ENCODE measurements at places on chromosomes 3 and 15.
A peak's percentile ranks its signal among the peaks of the same experiment; 100 is the strongest.

GRCh38 chr15:73344056-73344455, 24.7 kb downstream of the HCN4 start:
- no peak for DNase-seq

DNA sequence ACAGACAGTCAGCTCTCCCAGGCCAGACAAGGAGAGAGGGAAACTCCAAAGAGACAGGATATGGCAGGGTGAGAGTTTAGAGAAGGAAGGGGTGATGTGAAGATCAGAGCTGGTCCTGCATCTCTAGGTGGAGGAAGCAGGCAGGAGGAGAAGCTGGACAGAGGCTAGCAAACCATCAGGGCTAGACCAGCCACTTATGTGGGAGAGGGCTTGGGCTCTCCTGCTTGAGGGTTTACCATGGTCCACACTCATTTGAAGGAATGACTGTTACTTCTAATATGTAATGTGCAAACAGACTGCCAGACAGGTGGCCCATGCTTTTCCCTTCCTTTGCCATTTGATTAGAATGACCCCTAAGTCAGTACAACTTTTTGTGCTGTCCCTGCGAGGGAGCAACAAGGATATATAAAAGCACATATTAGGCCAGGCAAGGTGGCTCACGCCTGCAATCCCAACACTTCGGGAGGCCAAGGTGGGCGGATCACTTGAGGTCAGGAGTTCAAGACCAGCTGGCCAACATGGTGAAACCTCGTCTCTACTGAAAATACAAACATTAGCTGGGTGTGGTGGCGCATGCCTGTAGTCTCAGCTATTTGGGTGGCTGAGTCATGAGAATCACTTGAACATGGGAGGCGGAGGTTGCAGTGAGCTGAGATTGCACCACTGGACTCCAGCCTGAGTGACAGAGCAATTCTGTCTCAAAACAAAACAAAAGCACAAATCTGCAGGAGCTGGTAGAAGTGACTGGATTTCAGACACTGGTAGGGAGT, 41.0 kb upstream of the MANF start:
- DNase-seq: no peak

DNA sequence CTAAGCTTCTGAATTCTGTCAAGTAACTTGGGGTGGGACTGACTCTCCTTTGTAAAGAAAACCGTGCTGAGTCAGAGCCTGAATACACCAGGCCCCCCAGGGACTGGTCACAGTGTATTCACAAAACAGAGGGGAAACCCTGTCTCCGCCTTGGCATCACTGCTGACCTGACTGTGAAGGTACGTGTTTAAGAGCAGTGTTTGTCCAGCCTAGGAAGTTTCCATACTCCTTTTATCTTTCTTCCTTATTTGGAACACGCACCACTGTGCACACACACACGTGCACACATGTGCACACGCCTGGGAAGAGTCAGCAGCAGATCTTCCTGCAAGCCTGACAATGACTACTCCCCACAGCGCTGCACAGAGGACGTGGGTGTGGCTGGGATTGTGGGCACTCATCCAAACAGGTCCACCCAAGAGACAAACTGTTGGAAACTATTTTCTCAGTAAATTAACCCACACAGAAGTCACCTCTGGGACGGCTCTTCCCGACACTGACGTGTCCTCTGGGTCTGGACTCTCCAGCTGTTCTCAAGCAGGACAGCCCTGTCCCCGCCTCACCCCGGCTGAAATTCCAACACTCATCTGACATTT, 87.7 kb downstream of the ATP10A start:
- no peak for DNase-seq

DNA sequence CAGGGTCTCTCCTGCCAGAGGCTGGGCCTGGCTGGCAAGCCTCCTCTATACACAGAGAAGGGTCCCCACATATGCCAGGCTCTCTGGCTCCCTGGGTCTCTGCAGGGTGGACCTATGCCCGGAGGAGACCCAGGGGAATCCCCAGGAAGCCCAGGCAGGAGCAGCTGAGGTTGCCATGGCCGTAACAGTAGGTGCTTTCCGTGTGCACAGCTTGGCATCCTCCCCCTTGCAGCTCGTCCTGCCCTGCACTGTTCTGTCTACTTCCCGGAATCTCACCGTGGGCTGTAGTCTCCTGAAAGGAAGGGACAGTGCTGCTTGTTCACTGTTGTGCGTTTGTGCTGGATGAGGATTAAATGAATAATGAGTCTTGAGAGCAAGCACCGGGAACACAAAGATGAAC, 47.8 kb downstream of the DAPK2 start:
- no peak for DNase-seq

- peak; percentile 16 for DNase-seq
These were observed 202.4 kb upstream of the RGMA start for GRCh38 chr15:93291380-93291779.

GRCh38 chr3:156558389-156558788, 3.5 kb upstream of the SSR3 start:
- no peak for DNase-seq

GRCh38 chr3:121979246-121979645, 42.8 kb downstream of the ILDR1 start:
- DNase-seq: no peak

- no peak for DNase-seq
These were observed 216.1 kb downstream of the PDZRN3 start for GRCh38 chr3:73408634-73409033.

DNA sequence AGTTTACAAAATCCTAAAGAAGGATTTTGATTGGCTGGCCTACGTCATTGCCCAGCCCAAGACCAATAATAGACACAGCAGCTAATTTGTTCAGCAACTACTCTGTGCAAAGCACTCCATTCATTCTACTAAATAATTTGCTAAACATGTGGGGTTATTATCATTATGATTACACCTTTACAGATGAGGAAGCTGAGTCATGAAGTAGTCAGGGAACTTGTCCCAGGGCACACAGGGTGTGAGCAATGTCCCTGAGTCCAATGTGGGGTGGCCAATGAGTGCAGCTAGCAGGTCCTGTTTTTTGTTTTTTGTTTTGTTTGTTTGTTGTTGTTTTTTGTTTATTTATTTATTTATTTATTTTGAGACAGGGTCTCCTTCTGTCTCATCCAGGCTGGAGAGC, 183.6 kb downstream of the ABHD5 start:
- DNase-seq: no peak

- DNase-seq: no peak
These were observed 474.9 kb upstream of the GOLIM4 start for GRCh38 chr3:168570404-168571155.

DNA sequence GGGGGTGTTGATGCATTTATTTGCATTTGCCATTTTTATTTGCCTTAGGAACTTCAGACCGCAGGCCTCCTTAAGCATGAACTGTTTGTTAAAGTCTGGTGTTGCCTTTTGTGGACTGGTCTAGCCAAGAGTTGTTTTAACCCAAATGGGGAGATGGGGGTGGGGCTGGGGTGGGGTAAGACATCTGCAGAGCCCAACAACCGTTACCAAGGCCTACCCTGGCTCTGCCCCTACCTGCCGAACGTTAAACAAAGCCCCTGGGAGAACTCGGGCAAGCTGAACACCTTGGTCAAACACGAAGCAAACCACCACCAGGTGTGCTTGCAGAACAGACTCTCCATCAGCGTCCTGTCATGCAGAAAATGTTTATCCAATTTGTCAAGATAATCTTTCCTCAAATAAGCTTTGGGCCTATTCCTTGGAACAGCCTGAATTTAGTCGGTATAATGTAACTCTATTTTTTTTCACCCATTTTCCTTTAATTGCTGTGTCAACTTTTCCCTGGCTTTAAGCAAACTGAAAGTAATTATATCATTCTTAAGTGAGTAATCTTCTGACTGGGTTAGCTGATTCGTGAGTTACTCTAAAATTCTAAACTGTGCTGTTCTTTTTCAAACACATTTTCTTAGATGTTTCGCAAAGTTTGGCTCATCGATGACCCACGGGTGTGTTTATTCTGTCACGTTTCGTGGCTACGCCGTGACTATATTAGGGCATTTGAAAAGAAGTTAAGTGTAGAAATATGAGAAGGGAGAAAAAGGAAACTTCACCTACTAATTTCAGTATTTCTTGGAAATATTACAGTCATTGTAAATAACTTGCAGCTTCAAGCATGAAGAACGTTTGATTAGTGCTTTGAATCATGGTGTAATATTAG, 127.6 kb downstream of the SOX2 start:
- peak; percentile 100 for DNase-seq

DNA sequence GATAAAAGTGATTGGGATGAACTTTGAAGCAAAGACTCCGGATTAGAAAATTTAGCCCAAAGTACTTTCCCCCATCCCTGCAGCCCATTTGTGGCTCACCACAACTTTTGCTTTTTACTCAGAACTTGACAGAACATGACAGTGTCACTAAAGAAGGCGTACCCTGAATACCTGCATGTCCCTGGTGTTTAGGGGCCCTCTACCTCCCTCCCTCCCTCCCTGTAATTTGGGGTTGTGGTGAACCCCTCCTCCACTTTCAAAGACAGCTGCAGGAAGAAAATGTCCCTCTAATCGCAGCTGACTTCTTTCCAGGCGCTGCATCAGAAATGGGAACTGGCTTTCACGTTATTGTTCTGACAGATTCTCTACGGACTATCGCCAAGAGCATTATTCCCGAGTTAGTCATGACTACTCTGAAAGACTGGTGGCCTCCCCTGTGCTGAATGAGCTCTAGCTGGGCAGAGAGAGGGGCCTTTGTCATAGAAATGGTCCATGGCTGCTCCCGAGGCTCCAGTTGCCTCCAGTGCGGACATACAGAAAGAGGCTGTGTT, 93.2 kb upstream of the ARHGEF3 start:
- DNase-seq: no peak

GRCh38 chr3:54931182-54931581, 3.3 kb upstream of the LRTM1 start:
- peak; percentile 84 for DNase-seq

DNA sequence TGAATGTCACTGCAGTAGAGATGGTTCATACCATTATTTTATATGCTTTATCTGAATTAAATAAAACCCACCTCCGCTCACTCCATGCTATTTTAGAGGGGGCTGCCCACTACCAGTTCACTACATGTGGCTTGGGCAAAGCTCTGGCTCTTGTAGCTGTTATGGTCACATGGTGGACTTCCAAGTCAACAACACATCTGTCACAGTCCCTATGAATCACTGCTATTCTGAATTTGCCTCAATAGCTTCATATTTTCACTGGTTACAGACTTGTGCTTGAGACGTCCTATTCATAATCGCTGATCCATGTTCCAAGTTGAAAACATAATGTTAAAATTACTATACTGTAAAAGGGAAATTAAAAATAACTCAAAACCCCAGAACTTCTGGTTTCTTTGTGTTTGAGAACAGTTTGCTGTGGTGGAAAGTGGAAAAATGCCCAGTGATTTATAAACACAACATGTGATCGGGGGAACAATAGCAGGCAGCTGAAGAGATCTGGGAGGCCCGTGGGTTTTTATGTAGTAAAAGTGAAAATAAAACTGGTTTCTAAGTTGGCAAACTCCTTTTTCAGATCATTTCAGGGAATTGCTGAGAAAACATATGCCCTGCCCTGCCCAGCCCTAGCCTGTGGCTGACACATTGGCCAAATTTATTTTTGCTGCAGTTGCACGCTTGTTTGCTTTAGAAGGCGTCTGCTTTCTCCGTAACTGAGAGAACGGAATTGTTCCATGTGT, 128.8 kb upstream of the PRR23C start:
- no peak for DNase-seq

- DNase-seq: peak; percentile 16
These were observed 6.4 kb downstream of the NSUN3 start for GRCh38 chr3:94069194-94069813.

- no peak for DNase-seq
These were observed 7.3 kb downstream of the PRR23E start for GRCh38 chr3:127200086-127200691.

DNA sequence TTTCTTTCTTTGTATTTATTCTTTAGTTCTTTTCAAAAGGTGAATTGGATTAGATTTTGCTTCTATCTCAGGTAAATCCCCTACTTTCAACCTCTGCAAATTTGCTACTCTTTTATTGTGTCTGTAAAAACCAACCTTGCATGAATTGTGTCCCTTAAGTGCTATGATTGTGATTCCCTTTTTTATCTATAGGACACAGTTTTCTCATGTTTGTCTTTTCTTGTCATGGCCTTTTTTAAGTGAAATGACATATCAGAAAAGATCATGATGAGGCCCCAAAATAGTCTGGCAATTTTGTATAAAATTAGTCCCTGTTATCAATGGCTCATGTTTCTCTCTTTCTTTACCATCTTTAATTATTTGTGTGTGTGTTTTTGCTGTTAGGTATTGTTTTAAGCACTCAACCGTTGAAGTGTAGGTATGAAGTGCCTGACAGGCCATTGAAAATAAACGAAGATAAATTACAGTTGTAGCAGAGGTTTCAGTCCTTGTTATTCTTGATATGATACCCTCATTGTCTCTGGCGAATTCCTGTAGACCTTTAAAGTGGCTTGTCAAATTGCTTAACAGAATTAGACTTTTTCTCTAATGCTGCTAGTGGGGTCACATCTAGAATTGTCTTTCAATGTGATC, 184.3 kb downstream of the UBE2E2 start:
- DNase-seq: no peak

DNA sequence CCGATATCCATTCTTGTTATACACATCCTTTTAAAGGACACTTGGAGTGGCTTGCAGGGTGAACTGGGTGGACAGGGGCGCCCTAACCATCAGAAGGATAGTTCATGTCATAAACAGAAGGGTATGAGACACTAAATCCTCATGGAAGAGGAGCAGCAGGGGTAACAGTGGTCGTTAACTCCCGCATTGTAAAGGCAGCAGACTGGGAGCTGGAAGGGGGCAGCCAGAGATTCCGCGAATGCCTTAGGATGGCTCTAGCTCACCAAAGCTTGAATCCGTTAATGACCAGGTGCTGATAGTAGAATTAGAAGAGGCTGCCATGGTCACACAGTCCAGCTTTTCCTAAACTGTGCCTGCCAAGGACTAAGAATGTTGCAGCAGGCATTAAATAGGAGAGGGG, 85.2 kb upstream of the ANKRD34C start:
- no peak for DNase-seq

DNA sequence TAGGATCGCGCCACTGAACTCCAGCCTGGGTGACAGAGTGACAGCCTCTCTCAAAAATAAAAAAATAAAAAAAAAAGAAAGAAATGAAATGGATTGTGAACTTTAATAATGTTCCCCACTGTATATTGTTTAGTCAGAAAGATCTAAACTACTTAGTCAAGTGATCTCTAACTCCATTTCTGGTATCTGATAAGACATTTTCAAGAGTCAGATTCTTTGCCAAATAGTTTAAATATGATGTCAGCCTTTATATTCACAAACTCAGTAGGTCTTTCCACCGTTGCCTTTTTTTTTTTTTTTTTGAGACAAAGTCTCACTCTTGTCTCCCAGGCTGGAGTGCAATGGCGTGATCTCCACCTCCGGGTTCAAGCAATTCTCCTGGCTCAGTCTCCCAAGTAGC, 29.0 kb upstream of the OSBPL11 start:
- no peak for DNase-seq

DNA sequence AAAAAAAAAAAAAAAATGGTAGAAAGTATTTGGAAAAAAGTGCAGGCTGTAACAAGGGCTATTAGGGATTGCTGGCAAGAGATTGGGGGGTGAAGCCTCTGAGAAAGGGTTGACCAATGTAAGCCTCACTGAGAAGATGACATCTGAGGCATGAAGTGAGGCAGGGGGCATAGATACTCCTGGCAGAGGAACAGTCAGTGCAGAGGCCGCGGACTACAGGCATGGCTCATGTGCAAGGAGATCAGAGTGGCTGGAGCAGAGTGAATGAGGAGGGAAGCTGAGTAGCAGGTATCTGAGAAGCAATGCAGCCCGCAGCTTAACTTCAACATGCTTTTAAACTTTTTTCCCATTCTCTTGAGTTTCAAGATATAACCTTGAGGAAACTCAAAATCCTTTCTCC, 5.4 kb downstream of the FBXL22 start:
- no peak for DNase-seq

All from NCI-H146 (cell line).